HuH-7 (cell line): ENCODE measurements at places on chromosomes 5 and 9.
A peak's percentile ranks its signal among the peaks of the same experiment; 100 is the strongest.

- DNase-seq = no peak
Observed at GRCh38 chr5:9947225-9947714, 302.4 kb downstream of the ATPSCKMT start.

DNA sequence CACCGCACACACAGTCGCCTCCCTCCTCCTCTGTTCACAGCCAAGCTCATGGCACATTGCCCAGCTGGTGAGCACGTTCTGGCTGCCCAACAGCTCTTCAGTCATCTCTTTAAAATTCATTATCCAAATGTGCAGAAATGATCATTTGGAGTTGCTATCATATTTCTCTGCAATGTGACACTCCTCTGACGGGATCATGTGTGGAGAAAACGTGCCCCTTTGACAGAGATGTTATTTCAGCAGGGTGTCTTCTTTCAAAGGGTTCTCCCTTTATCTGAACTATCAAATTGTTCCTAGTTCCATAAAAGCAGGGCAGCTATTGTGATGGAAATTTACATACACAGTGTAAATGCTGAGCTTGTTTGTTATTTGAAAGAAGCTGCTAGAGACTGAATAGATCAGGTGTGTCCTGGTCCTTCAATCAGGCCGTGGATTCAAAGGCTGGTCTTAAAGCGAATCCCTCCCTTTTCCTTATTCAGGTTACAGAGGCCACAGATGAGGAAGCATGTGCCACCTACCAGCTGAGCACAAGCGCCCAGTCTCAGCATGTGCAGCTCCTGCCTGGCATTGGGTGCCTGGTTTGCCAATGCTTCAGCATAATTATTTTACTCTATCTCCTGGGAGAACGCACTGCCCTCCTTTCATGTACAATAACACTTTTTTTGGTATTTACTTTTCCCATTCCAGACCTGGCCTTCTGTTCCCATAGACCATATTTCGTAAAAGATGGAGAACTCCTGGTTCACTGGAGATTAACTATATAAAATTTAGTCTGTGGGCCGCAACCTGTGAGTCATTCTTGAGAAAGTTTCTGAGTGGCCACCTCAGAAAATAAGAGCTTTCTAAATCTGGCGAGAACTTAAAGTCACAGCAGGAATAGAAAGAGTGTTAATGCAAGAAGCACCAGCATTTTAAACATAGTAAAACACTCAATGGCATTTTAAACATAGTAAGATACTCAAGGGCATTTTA, 433.7 kb downstream of the ENC1 start:
- no peak for DNase-seq

DNA sequence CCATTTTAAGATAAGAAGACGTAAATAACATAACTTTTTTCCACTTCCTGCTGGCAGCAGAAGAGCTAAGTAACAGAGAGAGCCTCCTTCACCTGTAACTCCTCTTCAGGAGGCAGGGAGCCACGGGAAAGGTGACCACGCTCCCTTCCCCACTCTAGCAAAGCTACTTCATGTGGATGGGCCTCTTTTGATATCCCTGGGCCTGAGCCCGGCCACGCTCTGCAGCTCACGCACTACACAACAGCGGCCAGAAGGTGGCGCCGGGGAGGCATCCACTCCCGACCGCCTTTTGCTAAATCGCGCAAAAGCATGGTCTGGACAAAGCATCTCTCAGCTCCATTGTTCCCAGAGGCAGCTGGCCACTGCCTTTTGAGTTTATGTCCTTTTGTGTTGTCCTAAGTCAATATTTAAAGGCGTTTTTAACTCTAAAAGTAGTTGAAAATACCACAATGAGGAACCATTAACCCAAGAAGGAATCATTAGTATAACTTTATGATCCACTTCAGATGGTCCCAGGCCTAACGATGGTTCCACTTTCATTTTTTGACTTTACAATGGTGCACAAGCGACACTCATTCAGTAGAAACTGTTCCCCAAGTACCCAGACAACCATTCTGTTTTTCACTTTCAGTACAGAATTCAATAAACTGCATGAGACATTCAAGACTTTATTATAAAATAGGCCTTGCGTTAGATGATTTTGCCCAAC, 23.6 kb downstream of the CMBL start:
- peak; percentile 66 for DNase-seq

GRCh38 chr5:126682856-126683255, 82.1 kb downstream of the PHAX start:
- DNase-seq = no peak

DNA sequence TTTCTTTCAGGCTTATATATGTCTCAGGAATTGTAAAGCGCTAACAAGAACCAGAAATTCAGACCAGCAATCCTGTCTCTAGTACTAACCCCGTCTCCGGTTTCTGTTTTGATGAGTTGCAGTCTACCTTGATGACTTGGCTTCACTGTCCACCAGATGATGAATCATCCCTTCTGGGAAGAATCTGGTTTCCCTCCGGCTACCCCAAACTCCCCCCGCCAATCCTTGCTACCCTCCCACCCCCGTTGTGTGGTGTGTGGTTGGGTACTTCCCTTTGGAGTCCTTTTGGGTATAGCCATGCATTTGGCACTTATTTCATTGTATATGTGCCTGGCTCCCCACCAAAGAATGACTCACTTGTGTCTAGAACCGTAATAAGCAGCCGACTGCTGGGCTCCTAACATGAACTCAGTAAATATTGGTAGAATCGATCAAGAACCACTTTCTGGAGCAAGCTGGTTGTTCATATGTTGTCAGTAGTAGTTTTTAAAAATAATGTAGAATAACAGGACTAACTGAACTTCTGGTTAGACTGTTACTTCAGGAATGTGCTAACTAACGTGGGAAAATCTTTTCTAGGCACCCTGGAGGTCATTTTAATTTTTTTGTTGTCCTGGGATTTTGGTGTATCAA, 8.3 kb upstream of the TGFBI start:
- no peak for DNase-seq

DNA sequence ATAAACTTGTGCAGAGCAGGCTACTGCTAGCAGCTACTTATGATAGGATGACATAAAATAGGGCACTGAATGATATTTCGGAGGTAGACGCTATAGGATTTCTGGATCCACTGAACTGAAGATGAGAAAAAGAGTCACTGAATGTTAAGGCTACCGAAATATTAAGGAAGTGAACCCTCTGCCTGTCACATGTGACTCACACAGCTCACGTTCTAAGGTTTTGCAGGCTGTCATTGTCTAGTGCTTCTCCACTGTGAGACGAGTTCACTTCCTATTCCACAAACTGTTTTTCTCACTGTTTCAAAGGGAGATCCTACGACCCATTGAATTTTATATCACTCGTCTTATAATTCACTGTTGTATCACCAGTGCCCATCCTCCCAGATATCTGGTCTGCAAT, 100.8 kb downstream of the CTNND2 start:
- DNase-seq = no peak

DNA sequence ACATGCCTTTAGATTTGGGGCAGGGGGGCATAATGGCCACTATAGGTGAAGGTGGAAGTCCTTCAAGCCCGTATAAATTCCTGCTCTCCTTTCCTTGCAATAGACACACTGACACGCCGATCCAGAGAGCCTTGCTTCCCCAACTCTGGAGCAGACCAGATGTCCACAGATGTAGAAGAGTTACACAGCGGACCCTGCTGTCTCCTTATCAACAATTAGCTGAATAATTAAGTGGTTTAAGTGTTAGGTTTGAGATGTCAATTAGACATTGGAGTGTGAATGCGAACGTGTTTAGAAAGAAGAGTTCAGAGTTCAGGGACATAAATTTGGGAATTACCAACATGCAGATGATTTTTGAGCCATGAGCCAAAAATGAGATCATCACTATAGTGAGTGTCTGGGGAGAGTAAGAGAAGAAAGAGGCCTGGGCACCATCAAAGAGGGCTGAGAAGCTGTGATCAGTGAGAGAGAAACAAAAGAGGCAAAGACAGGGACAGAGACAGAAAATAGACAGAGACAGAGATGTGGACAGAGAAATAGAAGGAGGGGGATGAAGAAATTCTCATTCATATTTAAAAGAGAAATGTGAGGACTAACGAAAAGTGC, 734.4 kb upstream of the ADAMTS16 start:
- DNase-seq = no peak
